C1 segment of cervical spinal cord (tissue), 14 donors: ENCODE measurements at places on chromosomes 7 and 10.

DNA sequence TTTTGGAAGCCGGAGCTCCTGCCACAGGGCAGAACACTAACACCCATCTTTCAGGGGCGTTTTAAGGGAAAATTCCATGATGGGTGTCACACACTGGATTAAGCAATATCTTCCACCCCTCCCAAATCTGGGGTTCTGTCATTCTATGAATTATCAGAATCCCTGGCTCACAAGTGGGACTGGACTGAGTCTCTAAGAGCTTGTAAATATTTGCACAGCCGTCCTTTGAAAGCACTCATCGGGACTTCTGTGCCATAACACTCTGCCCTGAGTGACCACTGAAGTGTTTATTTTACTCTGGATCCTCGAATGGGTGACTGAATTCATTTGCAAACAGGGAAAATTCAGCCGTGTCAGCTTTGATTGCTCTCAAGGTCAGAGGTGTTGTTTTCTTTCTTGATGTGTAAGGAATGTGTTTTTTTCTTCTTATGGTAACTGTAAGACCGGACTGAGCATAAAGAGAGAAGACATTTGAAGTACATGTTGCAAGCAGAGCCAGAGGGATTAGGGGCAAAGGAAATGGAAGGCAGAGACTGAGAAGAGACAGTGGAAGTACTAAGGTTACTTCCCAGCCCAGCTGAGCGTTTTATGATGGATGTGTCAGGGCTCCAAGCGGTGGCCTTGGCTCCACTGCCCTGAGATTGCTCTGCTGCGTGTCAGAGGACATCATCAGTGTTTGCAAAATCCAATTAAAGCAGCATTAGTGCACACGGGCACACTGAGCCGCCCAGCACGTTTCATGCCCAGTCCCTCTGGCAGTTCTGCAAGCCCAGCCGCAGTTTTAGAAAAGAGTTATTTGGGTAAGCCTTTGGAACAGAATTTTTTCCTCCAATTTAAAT is 17.7 kb upstream of the GTPBP4 start:
- no peak for DNase-seq

DNA sequence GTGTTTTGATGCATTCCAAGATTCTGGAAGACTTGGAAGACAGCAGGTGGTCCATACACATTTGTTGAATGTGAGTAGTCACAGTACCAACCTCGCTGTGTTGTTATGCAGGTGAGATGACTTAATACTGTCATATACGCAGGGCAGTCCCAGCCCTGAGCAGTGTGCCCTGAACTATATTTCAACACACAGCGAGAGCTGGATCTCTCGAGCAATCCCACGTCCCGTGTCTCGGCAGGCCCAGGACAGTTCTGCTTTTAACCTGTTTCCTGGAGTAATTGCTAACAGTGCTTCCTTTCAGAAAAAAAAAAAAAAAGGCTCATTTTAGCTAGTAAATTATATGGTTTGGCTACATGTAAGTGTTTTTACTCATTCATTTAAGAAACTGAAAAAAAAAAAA is 179.7 kb downstream of the PRKCQ start:
- no peak for DNase-seq

DNA sequence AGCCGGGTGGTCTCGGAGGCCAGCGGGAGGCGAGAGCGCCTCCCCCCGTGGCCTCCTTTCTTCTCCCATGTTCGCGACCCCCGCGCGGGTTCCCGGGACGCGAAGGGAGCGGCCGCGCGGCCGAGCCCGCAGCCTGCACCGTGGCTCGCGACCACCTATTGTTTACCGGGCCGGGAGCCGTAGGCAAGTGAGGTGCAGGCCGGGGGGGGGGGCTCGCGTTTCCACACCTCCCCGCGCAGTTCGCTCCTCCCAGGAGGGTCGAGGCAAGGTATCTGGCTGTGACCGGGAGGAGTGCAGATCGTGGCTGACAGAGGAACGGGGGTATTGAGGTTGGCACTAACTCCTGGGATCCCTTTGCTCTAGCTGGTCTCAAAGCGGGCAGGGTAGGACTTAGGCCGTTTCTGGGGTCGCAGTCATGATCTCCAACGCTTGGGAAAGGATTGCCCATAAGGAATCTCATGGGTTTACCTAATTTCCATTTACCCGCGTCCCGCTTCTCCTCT is 734 bp downstream of the PTPN12 start:
- DNase-seq: no peak

DNA sequence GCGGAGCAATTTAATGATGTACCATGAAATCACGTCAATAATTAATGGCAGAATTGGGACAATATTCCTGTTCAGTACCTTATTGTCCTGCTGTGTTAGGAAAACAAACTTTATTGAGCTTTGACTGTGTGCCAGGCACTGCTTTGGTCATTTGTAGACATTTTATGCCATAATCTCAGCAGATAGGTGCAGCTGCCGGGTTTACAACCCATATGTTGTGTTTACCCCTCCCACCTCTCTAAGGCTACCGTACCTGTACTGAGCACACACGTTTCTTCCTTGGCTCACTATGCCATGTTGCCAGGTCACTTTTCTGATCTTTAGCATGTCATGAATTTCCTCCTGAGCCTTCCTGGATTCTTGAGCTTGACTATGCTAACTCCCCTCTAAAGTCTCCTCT is 422.2 kb downstream of the PHTF2 start:
- no peak for DNase-seq

- DNase-seq: no peak
These were observed 241.0 kb downstream of the WDR11 start for GRCh38 chr10:121091961-121092719.

- DNase-seq: no peak
These were observed 11.5 kb upstream of the DLD start for GRCh38 chr7:107879400-107880035.

DNA sequence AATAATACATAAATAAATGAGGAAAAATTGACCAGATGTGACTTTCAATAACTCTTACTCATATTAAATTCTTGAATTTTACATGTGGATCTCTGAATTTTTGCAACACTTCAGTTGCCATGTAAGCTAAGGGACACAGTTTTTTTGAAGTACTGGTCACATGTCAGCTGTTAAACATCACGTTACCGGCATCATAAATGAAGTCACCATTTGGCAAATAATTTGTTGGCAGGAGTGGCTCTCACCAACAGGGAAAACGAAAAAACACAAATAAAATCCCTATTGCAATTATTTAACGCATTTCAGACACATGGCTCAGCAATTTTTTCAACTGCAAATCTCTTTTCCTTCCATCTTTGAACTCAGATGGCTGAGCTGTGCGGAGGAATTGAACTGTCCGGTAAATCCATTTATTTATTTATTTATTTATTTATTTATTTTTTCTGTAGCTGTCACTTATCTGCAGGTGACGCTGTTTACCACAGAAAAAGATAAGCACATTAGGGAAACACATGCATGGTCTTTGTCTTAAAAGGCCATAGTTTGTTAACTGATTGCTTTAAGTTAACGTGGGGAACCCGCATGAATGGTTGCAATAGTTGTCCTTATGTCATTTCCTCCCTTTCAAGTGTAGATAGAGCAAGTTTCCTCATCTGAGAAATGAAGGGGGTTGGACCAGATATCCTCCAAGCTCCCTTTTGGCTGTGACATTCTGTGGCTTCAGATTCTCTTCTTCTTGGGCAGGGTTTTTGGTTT is 64.7 kb upstream of the JAZF1 start:
- DNase-seq: no peak

DNA sequence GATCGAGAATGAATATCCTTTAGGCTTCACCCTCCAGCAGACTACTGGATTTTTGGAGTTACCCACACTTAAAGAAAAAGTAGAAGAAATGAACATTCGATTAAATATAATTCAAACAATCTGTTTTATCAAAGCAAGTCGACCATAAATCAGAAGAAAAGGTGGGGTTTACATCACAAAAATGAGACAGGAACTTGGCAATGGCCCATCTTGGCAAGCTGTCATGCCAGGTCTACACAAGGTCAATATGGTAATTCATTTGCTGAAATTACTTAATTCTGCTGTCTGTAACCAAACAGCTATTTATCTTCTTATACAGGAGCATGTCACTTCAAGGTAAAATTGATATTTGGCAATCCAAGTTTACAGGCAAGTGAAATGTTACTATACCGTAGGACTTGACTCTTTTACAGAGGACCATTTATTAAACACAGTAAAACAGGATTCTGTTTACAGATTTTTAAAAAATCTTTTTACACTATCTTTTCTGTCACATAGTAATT is 640.6 kb upstream of the NRP1 start:
- DNase-seq: no peak

DNA sequence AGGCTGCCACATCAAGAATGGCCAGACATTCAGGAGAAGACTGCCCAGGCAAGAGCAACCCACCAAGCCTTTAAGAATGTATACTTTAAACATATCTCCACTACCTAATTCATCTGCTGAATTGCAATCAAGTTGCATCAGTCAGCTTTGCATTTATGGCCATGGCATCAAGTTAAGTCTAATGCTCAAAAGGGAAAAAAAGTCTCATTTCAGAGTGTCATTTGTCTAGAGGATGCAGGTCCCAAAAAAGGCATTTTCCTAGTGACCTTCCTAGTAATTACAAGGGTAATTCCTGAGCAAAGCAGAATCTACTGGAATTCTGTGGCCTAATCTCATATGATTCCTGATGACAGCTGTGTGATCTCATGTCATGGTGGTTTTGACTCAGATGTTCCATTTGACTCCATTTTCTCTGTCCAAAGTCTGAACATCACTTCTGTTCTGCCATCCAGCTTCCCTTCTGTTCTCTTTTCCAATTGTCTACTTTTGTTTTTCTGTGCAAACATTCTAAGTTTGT is 7.3 kb upstream of the CABCOCO1 start:
- DNase-seq: no peak

- DNase-seq: no peak
These were observed 60.7 kb downstream of the RAPGEF5 start for GRCh38 chr7:22296265-22296566.

GRCh38 chr10:110733218-110733952 is 89.2 kb downstream of the RBM20 start:
- DNase-seq: no peak

- DNase-seq: no peak
These were observed 171.9 kb upstream of the LRRN3 start for GRCh38 chr7:110918949-110919548.

- no peak for DNase-seq
These were observed 82.9 kb downstream of the WDFY4 start for GRCh38 chr10:48767373-48768143.

- DNase-seq: no peak
These were observed 500.7 kb downstream of the TCERG1L start for GRCh38 chr10:130810856-130811255.

DNA sequence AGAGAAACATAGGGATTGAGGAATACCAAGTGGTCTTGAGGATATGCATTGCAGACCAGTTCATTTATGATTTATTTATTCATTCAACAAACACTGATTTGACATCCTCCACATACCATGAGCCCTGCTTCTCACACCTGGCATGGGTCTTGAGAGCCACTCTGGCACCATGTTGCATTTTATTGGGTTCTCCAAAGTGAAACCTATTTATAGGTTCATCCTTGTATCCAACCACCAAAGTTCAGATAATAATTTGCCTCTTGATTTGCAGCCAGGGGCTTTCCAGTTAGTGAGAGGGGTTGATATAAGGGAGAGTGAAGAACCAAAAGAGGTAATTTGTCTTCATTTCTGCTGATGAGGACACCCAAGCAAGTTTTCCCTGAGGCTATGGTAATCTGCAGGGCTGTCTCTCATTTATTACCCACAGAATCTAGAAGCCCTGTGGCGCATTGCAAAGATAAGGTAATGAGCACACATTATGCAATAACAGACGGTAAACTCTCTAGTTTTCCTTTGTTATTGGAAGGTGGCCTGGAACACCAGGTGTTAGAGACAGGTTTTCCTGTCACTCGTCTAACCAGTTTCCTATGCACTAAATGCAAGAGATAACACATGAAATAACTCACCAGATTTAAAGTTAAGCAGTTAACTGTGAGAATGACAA is 28.8 kb upstream of the ICA1 start:
- no peak for DNase-seq

DNA sequence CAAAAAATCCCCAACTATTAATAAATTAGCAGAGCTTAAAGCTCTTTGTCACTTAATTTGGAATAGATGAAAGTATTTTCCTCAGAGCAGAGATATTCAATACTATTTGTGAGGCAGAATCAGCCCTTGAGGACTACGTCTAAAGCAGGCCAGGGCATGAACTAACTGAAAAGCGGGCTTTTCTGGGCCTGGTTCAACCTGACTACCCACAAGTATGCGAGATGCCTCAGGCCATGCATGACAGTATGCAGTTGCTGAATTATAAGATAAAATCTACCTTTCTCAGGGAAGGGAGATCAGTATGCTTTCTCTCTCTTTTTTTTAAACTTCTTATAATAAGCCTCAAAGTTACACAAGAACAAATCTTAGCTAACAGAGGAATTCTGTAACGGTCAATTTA is 20.1 kb downstream of the TMEM168 start:
- no peak for DNase-seq

DNA sequence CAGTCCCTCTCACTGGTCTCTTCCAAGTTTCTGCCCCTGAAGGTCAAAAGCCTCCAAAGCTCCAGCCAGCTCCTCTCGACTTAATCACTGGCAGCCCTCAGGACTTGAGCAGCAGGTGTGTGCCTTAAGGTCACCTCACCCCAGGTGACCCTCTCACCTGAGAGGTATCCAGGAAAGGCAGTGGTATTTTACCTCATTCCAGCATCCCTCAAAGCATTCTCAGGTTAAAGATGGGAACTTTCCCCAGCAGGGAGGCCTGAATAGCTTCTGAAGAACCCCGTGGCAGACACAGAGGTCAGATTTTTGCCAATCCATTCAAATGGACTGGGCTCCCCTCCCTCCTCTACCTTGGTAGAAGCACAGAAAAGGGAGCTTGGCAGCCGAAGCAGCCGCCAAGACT is 148.2 kb downstream of the GFRA1 start:
- no peak for DNase-seq

GRCh38 chr10:52668024-52668423 is 104.6 kb downstream of the MBL2 start:
- no peak for DNase-seq

DNA sequence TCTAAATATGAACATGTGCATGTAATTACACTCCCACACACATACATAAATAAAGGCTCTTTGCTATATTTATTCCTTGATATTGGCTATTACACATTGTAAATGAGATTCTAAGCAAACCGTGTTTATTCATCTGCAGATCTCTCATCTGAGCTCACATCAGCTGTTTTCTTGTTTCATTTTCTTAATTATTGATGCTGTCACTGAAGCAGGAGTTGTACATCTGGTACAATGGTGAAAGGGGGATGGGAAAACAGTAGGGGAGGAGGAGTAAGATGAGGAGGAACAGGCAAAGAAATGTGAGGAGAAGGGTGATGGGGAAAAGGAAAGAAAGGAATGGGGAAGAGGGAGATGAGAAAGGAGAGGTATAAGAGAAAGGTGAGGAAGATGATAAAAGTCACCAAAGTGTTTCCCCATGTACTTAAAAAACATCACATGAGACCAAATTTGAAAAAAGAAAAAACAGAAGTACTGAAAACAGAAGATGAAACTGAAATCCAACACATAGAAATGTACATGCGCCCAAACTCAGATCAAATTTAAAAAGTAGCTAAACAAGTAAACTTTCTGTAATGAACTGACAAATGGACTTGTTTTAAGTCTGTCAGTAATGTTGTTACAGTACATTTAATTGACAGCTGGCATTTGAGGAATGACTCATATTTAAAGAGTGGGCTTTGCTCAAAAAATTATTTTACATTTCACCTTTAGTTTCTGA is 472.2 kb downstream of the ARL4A start:
- DNase-seq: no peak

- no peak for DNase-seq
These were observed 116.2 kb upstream of the AFAP1L2 start for GRCh38 chr10:114520453-114520852.

- DNase-seq: no peak
These were observed 14.1 kb upstream of the SOSTDC1 start for GRCh38 chr7:16479591-16479990.
